Activated naive CD8-positive, alpha-beta T cell treated with anti-CD3 and anti-CD28 coated beads, Interleukin-2, amount 10 ng/mL, durations not matched to agents 7 days and 5 days (primary cell): ENCODE measurements at places on chromosomes 3 and 15. TPM values are rescaled to one million over a fixed set of nuclear protein-coding genes. Genes with fewer than 3 reads are reported as not detected.

Gene NECTIN3
- 10.4 TPM for total RNA-seq

DNA sequence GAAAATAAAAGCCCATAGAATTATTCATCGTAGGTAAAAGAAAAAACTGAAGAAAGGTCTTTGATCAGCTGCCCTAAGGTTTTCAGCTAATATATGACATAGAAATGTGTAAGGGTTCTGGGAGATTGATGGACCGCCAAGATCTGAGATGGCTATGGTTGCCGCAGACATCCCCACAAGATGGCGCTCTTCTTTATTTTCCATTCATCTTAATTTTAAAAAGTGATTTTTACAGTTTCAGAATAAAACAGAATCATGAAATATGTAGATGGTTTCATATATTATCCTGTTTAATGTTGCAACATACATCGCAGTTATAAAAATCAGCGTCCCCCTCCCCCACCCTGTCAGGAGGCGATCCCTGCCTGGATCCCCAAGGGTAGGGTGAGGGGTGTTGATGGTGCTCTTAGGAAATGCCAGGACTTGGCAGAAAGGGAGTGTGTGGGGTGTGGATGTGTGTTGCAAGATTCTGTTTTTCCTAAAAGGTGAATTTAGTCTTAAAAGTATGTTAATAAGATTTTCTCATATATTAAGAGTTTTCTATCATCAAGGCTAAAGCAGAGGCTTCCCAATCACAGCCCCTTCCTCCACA, 68.8 kb downstream of the ANXA2 start:
- DNase-seq: no peak

Gene NLGN1
- total RNA-seq: not detected

DNA sequence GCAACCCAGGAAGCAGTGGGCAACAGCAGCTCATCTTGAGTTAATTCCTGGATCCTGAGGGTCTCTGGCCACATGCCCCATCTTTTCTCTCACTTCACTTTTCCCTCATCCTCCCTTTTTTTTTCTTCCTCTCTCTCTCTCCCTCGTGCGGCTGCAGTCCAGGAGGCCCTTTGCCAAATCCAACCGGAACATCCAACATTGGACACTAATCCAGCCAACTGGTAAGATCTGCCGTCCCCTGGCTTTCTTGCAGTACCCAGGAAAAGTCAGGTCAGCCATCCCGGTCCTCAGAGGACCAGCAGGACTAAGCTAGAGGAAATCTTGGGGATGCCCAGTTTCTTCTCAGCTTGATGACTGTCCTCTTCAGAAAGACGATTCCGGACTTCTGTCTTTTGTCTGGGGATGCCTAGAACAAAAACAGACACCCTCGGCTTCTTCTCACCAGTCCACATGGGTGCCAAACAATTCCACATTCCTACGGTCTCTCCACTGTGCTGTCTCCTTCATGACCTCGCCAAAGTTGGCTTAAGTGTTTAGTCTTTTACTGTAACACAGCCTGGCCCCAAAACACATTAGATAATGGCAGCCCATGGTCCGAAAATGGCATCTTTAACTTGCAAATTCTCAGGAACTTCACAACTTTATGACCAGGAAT, 115.6 kb downstream of the GSK3B start:
- no peak for DNase-seq

GRCh38 chr3:121592856-121593702, at the start of gene FBXO40:
Gene FBXO40, plus strand, starts transcription at chr3:121593379. Its CDS starts 27,197 bp downstream, at chr3:121620576.
- DNase-seq: no peak

- DNase-seq: no peak
Observed at GRCh38 chr3:126746395-126747177, 42.5 kb downstream of the CHCHD6 start.

Gene ERICH6
- 0.23 TPM for total RNA-seq

DNA sequence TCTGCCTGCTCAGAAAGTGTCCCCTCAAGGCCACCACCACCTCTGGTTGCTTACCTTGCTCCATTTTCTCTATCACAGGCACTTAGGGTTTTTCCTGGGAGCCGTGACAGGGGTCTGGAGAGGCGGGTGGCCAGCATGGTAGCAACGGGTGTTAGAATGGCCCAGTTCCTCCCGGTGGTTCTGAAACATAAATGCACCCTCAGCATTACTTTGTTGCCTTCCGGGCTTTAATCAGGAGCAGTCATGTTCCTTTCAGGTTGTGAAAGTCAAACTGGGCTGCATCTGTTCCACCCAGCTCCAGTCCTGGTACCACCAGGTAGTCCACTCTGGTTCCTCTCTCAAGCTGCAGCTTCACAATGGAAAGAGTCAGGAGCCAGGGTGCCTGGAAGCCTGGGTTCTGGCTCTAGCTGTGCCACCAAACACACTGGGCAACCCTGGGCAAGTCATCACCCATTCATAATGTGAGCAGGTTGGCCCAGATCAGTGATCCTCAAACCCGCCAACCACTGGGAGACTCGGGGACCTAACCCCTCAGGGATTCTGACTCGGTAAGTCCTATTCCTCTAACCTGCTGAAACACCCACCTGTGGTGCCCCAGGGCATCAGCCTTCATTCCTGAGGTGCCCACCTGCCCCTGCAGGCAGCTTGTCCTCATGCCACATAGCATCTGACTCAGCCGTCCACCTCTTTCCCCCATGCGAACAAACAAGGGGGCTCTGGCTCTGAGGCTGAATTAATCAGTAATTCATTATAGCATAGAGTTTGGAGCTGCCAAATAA, 9.3 kb downstream of the BDH1 start:
- DNase-seq: no peak

- no peak for DNase-seq
Observed at GRCh38 chr3:117059067-117059955, 349.7 kb downstream of the TUSC7 start.

GRCh38 chr15:85625856-85626255, 168.9 kb downstream of the KLHL25 start:
- no peak for DNase-seq

DNA sequence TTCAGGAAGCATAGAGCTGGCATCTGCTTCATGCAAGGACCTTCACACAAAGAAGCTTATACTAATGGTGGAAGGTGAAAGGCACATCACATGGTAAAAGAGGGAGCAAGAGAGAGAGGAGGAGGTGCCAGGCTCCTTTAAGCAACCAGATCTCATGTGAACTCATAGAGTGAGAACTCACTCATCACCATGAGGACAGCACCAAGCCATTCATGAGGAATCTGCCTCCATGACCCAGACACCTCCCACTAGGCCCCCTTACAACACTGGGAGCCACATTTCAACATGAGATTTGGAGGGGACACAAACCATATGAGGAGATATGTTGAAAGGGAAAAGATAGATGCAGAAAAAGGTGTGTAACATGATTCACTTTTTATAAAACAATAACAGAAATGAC, 48.4 kb upstream of the TLE3 start:
- DNase-seq: no peak

Gene DPPA2
- total RNA-seq: not detected

GRCh38 chr3:33124638-33125037, 10.8 kb downstream of the CRTAP start:
- no peak for DNase-seq

DNA sequence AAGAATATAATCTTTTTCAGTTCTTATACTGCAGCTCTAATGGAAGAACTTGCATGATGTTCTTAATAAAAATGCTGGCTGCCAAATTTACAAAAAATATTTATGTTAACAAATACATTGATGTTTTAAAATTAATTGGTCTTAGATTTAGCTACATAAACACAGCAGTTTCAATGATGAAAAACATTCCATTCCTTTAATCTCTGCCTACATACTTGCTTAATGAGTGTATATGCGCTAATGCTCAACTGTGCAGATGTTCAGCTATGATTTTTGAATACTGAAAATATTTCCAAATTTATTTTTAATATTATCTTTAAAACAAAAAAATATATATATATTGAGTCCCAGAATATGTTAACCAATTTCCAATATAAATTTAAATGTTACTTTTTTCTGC, 867.4 kb downstream of the ROBO1 start:
- no peak for DNase-seq

Gene ASB14
- total RNA-seq: not detected

GRCh38 chr15:32884146-32884545, 166.3 kb downstream of the GREM1 start:
- no peak for DNase-seq

DNA sequence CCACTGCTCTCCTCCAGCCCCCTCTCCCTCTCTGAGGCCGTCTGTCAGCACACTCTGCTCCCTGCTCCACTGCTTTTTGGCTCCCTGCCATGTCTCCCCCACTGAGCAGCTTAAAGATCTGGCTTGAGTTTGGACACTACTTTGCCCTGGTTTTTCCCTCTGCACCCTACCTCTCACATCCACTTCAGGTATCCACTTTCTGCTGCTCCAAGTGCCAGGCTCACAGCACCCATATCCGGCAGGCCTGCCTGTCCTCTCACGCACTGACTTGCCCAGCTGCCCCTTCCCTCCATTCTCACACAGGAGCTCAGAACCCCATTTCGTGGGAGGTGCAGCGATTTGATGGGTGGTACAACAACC, 3.7 kb downstream of the DUOX1 start:
- no peak for DNase-seq

DNA sequence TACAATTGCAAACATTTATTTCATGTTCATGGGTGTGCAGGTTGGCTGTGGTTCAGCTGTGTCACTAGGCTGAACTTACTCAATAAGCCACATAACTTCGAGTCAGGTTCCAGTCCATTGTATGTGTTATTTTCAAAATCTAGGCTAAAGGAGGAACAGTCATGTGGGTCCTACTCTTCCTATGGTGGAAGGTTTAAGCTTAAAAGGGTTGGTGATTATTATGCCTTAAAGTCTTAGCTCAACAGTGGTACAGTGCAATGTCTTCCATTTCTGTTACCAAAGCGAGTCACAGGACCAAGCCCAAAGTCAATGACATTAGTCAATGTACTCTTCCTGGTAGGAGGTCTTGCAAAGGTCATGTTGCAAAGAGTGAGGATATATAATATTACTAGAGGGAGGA, 78.2 kb downstream of the ATG7 start:
- no peak for DNase-seq

- DNase-seq: no peak
Observed at GRCh38 chr3:120858521-120858920, 49.5 kb upstream of the STXBP5L start.

DNA sequence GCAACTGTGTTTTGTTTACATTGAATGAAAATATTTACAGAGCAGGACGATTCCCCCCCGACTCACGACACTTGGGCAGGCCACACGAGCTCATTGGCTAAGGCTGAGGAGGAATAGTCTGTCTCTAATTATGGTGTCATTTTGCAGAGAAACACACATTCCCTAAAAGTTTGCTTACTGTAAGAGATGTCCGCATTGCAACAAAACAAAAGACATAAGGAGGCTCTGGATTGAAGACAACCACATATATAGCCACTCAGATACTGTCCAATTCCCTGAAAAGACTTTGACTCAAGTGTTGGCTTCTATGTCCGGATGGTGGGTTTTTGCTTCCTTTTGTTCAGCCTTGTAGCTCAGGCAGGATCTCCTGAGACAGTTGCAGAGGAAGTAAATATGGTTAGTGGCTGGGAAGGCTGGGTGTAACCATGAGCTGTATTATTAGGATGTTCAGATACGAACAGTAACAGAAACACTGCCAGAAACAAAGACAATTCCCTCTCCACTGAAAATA, 170.4 kb downstream of the KLHL25 start:
- DNase-seq: no peak

DNA sequence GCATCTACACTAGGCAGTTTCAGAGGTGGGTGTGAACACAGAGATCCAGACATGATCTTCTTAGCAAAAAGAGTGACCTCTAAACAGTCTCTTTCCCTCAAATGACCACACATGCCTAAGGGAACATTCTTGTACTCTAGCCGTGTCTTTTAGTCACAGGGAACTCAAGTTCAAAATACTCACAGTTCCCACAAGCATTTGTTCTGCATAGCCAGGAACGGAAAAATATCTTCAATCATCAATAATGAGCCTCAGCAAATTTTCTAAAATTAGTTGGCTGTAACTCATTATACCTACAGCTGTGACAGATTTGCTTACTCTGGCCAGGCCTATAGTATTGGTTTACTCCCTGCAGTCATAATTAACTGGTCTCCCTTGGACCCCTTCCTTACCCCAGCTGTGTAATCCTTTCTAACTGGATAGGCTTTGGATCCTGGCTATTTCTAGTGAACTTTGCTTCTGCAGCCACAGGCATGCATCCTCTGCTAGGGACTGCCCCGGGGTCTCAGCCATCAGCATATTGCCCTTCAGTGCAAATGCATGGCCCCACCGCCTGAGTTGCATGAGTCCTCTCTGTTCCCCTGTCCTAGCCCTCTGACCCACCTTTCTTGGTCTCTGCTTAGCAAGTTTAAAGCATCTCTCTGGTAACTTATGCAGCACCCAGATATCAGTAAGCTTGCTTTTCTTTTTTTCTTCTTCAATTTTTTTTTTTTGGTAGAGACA, 56.0 kb upstream of the HACD2 start:
- DNase-seq: no peak

- no peak for DNase-seq
Observed at GRCh38 chr3:8632402-8633237, 12.0 kb downstream of the SSUH2 start.

GRCh38 chr15:63231706-63232105, 42.3 kb downstream of the RAB8B start:
- no peak for DNase-seq

DNA sequence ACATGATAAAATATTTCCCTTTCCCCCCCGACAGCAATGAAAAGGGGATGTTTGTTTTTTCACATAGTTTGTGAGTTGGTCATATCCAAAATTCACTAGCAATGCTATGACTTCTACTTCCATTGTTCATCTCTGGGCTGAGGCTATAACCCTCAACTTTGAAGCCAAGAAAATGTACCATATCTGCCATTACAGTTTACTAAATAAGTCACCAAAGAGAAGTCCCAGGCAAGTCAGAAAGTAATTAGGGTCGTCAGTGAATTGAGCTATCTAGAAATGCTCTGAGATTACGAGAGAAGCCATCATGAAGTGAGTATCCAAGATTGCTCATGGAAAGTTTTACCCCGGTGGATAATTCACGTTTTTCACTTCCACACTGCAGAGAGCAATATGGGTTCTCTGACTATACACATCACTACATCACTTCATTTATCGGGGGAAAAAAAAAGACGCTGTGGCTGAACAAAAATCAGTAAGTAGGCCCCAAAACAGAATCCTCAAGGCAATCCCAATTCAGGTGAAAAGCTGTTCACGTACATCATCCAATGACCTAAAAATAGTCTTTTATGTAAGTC, 1.4 kb downstream of the PEAK1 start:
- no peak for DNase-seq

- DNase-seq: no peak
Observed at GRCh38 chr3:25588441-25589103, 76.1 kb downstream of the TOP2B start.

DNA sequence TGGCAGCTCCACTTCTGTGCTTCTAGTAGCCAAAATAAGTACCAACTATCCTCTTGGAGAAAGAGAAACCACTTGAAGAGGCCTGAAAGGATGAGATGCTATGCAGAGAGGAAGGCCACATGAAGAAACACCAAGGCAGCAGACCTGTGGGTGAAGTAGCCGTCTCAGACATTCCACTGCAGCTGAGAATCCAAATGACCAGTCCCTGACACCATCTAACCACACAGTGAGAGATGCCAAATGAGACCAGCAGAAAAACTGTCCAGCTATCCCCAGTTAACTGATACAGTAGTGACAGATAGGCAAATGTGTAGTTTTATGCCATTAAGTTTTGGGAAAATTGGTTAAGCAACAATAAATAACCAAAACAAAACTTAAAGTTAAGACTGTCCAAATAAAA, 47.9 kb upstream of the ZSCAN2 start:
- DNase-seq: no peak

Gene ZIC1
- not detected for total RNA-seq
